ENCODE measurements at places on chromosomes 7 and 10. TPM values are rescaled to one million over a fixed set of nuclear protein-coding genes. Genes with fewer than 3 reads are reported as not detected.

LAMTOR4 gene
- 393 TPM for polyA plus RNA-seq

GJD4 gene
- not detected for polyA plus RNA-seq

GRCh38 chr7:100599911-100600729 is 2.0 kb upstream of the PCOLCE start:
- no peak for DNase-seq

LIPF gene
- not detected for polyA plus RNA-seq

CALHM2 gene
- 3.4 TPM for polyA plus RNA-seq

PLXDC2 gene
- 0.17 TPM for polyA plus RNA-seq

GRCh38 chr7:95874129-95874528 is 101.8 kb downstream of the DYNC1I1 start:
- DNase-seq: no peak

LEP gene
- polyA plus RNA-seq: not detected

EBLN1 gene
- not detected for polyA plus RNA-seq

DNA sequence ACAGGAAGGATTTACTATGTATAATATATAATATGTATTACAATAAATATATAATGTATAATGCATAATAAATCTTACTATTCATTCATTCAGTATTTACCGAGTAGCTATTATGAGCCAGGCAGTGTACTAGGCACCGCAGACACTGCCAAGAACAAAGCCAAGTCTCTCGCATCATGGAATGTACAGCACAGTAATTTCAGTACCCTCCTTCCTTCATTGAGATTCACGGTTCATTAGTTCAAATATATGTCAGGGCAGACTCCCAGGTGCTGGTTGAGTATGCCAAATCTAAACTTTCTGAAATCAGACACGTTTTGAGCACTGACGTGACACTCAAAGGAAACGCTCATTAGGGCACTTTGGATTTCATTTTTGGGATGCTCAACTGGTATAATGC is 9.1 kb downstream of the USP6NL start:
- DNase-seq: no peak

EMX2 gene
- polyA plus RNA-seq: not detected

DNA sequence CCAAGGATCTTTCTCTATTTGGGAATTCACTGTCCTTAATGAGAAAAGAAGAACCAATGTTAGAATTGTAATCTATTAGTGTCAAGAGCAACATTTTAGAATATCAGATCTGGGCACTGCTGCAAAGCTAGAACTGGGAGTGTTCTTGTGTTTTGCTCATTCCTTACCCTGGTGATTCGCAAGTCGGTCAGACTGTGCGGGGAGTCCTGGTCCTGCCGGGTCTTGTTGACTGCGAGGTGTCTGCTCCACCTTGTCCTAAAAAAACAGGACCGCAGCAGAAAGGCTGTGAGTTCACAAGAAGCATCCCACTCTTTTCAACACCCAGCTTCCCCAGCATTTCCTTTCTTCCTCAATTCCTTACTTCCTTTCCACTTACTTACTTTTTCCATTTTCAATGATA is 79.0 kb downstream of the GRB10 start:
- DNase-seq: no peak

FAM131B gene
- not detected for polyA plus RNA-seq

DNA sequence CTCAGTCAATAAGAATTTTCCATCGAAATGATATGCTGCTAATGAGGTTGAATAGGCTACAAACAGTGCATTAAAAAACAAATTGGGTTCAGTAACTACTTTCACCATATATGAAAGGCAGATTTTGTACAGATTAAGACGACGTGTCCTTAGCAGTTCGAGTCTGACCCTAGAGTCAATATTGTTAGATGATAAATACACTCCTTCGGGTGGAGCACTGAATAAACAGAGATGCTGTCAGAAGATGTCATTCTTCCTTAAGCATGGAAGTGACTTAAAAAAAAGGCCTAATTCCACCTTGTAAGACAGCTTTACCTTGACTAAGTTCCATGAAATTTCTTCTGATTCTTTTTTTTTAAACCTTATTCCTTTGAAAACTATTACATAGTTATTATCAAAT is 5.8 kb upstream of the AGR2 start:
- DNase-seq: no peak

DNA sequence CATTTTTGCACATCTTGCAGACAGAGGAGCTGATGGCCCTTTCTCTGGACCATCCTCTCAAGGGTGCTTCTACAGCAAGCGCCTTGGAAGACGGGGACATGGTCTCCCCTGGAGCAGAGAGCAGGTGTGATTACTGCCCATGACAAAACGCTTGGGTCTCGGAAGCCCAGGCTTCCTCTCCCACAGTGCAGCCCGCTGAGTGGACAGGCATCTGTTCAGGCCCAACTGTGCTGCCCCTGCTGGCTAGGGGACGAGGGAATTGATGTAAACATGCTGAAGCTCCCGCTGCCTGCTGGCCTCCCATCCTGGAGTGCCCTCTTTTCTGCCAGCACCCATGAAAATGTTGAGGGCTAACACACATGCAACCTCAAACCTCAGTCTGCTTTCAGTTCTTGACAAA is 14.3 kb downstream of the IL15RA start:
- DNase-seq: no peak

All from B cell (primary cell).